ENCODE measurements at places on chromosomes 16 and 17.

GRCh38 chr17:29838961-29839360 lies 91.1 kb downstream of the SSH2 start:
- DNase-seq = no peak

- DNase-seq = no peak
Measured at GRCh38 chr16:87790292-87791100, 24.7 kb upstream of the KLHDC4 start.

- peak; percentile 39 for DNase-seq
Measured at GRCh38 chr17:6753006-6753445, 2.8 kb upstream of the XAF1 start.

DNA sequence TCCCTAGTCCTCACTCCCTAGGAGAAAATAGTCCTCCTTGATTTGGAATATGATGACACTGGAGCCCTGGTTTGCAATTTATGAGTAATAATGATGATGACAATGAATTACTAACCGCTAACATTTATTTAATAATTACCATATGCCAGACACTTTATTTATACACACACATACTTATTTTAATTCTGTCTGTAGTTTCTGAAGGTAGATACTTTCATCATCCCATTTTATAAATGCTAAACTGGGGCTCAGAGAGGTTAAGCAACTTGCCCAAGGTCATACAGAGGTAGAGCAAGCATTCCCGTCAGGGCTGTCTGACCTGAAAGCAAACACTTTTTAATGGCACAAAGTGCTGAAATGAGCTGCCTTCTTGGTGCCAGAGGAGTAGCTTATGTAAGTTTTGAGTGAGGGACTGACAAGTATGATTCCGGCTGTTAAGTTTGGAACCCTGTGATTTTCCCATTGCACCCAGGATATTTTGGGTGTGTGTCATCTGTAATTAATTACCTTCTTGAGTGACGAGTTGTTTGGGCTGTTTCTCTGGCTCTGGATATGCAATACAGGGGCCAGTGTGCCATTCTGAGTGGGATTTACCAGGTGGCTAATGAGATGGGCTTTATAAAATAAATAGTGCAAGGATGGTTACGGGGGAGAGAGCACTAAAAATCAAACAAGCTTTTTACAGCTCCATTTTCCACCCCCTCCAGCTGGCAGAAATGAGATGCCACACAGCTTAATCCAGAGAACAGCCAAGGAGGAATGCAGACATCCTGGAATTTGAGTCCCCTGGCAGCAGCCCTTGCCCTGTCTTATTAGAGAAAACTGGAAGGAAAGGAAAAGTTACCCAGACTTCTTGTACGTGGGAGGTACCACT lies 211.8 kb downstream of the SNX29 start:
- DNase-seq = no peak

DNA sequence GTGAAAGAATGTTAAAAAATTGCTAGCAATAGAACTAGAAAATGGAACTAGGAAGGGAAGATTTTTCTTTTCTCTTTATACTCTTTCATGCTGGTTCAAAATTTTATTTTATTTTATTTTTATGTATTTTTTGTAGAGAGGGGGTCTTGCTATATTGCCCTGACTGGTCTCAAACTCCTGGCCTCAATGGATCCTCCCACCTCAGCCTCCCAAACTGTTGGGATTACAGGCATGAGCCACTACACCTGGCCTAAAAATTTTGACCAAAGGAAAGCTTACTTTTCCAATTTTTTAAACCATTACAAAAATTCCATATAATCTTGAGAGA lies 10.0 kb upstream of the TERF2 start:
- DNase-seq = no peak

DNA sequence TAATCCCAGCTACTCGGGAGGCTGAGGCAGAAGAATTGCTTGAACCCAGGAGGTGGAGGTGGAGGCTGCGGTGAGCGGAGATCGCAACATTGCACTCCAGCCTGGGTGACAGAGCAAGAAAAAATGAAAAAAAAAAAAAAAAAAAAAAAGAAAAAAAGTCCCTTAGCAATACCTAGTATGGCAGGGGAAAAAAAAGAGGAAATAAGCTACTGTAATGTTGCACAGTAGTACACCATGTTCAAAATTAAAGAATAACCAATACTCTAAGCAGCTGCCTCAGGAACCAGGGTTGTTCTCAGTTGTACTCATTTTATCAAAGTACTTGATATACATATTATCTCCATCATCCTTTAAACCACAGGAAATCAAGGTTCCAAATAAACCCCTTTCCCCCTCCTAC lies 17.3 kb upstream of the TXNDC11 start:
- DNase-seq = peak; percentile 61

DNA sequence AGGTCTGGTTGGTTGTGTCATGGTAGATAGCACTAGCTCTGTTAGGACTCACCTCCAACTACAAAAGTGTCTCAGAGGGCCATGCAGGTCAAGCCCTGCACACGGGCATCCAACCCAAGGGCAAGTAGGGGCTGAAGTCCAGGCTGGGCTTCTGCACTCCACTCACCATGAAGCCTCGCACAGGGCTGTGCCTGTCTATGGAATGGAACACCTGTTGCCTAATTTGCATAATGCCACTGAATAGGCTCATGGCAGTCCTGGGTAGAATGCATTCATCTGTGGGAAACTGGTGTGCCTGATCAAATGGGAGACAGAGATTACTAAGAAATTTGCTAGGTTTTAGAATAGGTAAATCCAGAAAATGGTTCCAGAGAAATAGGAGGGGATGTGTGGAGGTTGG lies 8.0 kb upstream of the AKAP1 start:
- no peak for DNase-seq

DNA sequence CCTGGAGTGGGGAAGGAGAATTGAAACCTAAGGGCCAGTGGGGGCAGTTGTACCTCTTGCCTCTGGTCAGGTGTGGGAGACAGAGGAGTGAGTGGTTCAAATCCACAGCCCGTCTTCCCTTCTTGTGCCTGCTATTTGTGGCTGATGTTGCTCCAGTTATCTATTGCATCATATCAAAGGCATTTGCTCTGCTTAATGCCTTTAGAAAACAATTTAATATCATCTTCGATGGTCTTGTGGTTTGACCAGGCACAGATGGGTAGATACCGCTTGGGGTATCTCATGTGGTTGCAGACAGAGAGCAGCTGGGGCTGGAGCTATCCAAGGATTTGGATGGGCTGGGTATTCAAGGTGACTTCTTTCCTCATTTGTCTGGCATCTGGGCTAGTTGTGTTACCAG lies 376.1 kb upstream of the RBFOX1 start:
- DNase-seq = no peak

DNA sequence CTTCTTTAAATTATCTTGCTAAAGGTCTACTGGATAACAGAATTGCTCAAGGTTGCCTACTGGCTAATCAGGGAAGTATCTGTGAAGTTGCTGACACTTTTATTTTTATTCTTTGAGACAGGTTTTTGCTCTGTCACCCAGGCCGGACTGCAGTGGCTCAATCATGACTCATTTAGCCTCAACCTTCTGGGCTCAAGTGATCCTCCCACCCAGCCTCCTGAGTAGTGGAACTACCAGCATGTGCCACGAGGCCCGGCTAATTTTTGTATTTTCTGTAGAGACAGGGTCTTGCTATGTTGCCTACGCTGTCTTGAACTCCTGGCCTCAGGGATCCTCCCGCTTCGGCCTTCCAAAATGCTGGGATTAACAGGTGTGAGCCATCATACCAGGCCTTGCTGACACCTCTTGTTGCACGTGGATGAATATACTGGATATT lies 43.1 kb downstream of the GLG1 start:
- DNase-seq = peak; percentile 96

GRCh38 chr17:58514770-58515157 lies 326 bp upstream of the MTMR4 start:
- DNase-seq = no peak

- DNase-seq = peak; percentile 67
Measured at GRCh38 chr16:56866955-56867830, 2.2 kb downstream of the SLC12A3 start.

GRCh38 chr16:17784073-17784472 lies 313.3 kb upstream of the XYLT1 start:
- DNase-seq = no peak

DNA sequence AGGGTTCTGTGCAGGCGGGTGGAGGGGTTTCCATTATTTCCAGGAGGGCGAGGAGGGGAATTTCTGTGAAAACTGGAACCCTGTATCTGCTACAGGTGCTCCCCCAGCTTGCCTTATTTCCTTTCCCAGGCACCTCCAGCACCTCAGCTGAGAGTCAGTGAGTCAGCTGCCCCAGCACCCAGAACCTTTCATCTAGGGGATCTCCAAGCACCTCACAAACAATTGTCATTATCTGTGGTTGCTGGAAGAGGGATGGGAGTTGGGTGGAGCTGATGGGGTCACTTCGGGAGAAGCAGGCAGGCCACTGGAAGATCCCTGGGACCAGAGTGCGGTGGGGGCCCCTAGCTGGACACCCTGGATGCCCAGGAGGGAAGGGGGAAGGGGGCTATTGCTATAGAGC lies 10.0 kb upstream of the CLUH start:
- DNase-seq = no peak

- no peak for DNase-seq
Measured at GRCh38 chr16:2701272-2701671, 18.8 kb downstream of the PRSS27 start.

DNA sequence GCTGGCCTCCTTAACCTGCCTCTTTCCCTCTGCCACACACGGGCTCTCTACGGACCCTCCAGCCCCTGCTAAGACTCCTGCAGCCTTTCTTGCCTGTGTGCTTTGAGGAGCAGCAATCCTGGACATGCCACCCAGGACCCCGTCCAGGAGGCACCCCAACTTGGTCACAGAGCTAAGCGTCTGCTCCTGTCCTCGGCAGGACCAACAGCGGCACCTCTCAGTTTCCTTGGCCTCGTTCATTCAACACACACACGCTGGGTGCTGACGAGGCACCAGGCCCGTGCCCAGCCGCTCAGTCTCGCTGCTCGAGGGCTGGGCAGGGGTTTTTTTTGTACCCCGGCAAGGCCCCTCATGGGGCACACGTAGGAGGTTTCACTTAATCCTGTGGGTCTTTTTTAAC lies 15.2 kb downstream of the RPH3AL start:
- no peak for DNase-seq

DNA sequence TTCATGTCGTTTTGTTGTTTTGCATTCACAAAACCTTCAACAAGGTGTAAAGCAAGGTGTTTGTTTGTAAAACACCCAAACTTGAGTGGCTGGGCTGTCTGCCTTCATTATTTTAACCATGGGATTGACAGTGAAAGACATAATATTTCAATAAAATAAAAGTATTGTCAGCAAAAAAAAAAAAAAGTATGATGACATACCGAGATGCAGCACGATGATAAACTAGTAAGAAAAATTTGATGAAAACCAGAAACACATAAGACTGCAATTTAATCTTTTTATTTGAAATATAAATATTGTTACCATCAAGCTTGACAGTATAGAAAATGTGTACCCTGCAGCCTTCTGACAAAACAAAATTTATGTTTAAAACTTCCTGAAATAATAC lies 419.3 kb upstream of the DYNLRB2 start:
- DNase-seq = no peak

DNA sequence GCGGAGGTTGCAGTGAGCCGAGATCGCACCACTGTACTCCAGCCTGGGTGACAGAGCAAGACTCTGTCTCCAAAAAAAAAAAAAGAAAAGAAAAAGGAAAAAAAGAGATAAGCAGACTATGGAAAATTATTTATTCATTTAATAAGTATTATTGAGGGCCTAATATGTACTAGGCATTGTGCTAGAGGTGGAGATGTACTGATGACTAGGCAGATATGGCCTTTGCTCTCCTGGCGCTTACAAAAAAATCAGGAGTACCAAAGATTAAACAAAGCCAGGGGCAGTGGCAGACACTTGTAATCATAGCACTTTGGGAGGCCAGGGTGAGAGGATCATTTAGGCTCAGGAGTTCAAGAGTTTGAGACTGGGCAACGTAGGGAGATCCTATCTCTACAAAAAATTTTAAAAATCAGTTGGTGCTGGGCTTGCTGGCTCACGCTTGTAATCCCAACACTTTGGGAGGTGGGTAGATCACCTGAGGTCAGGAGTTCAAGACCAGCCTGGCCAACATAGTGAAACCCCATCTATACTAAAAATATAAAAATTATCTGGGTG lies 10.4 kb upstream of the TNRC6A start:
- no peak for DNase-seq

DNA sequence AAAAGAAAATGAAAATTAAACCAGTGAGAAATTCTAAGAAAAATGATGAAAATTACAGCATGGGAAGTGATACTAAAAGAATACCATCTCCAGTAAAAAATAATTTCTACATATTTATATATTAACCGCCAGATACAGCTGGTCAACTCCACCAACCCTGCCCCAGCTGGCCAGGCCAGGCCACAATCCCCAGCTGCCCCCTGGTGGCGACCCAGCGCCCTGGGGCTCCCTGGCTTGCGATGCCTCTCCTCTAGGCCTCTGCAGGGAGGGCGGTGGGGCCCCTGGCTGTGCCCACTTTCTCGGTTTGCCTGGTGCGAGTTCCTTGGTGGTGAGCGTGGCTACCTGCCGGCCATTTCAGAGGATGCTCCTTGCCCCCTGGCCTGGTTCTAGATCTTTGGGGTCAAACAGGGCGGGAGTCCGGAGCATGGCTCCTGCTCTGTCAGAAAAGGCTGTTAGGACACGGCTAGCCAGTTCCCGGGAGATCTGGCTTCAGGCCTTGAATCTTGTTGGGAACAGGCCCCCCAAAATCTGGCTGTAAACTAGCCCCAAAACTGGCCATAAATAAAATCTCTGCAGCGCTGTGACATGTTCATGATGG lies 14.5 kb downstream of the GLIS2 start:
- DNase-seq = peak; percentile 71

DNA sequence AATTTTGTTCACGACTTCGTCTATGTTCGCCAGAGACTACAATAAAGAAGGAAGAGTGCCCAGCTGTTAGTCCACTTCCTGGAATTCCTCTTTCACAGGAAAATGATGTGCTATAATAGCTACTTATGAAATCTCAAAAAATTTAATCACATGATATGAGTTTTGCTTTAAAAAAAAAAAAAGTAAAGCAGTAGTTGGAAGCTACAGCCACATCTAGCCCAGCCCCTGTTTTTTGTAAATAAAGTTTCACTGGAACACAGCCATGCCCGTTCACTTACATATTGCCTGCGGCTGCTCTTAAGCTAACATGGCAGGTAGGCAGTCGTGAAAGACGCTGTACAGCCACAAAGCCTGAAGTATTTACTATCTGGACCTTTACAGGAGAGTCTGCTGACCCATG lies 15.3 kb downstream of the VPS53 start:
- peak; percentile 77 for DNase-seq

All from inflammatory macrophage treated with lipopolysaccharide for 4 hours (primary cell).